D721Med (cell line): ENCODE measurements at places on chromosomes 6 and 20.

DNA sequence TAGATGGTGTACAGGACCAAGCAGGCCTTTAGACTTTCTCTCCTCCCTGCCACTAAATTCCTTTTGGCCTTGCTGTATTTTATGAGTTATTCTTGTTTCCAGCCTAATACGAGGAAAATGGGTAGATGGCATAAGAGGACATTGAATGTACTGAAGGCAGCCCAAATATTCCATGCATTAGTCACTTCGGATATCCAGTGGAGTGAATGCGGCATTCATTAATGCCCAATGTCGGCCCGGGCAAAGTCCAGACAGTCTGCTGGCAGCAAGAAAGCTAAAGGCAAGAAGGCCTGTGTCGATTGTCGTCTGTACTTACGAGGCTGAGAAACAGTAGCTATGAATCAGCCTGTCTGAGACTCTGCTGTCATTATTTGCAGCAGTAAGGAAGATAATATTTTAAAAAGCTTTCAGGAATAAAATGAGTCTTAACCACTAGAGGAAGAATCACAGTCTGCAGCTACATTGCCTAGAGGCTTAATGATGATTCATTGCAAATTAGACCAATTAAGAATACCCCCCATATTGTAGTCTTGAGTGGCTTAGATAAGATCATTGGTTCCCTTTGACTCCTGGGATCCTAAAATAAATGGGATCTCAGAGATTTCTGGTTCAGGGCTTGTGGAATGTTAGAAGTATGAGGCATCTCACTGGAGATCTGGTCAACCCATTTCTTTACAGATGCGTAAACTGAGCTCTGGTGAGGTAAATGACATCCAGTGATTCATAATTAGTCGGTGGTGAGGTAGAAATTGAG, 534.1 kb upstream of the JAG1 start:
- DNase-seq = no peak

DNA sequence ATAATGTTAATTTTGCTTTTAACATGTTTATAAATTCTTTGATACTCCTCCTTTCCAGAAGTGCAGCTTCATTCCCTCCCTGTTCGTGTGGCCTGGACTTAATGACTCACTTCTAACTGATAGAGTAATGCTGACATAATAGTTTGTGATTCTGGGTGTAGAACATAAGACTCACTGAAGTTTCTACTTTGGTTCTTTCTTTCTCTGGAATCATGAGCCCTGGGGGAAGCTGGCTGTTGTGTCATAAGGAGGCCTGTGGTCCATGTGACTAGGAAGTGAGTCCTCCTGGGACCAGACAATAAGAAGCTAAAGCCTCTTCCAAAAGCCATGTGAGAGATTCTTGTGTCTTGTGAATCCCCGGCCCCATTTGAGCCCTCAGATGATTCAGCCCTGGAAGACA, 30.5 kb upstream of the HLA-G start:
- DNase-seq = no peak

DNA sequence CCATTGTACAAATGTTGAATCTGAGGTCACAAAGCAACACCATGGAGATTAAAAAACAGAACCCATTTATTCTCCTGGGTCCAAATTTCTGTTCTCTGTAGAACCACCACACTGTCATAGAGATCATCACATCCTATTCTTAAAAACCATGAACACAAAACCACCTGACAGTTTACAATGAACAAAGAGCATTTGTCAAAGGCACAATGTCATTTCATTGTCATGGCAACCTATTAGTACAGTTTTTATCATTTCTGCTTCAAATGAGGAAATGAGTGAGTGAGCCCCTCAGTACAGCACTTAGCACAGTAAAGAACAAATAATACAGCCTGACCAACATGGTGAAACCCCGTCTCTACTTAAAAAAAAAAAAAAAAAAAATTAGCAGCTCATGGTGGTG, 23.1 kb upstream of the LAMP5 start:
- no peak for DNase-seq

DNA sequence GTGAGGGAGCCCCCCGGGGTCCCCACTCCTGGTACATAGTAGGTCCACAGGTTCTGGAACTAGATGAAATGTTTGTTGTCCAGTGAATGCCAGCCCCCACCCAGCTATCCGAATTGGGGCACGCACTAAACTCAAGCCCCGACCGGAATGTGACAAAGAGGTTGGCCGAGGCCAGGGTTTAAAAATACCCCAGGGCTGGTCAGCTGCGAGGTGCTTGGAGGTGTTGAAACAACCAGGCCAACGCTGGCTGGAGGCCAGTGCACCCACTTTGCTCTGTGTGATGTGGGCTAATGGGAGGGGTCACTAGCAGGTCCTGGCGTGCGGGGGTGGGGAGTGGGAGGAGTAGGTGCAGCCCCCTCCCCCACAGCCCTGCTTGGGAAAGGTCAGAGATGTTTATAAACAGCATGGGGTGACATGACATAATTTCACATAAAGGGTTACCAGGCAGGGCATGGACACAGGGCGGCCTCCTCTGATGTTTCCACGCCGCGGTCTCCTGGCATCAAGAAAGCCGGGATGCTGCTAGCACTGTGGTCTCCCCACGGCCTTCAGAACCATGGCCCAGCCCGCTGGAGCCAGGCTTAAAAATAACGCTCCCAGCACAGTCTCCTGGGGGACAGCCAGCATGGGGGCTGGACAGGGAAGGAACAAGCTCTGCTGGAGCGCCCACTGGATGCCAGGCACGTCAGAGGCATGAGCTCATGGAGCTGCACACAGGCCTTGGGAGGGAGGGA, 111.2 kb upstream of the PTPN1 start:
- DNase-seq = no peak

- no peak for DNase-seq
These were observed 1.9 kb downstream of the STMND1 start for GRCh38 chr6:17103715-17104114.

- DNase-seq = no peak
These were observed 259.0 kb downstream of the SYNE1 start for GRCh38 chr6:152378169-152378568.

- DNase-seq = no peak
These were observed 32.8 kb downstream of the KCNK17 start for GRCh38 chr6:39281312-39281980.

DNA sequence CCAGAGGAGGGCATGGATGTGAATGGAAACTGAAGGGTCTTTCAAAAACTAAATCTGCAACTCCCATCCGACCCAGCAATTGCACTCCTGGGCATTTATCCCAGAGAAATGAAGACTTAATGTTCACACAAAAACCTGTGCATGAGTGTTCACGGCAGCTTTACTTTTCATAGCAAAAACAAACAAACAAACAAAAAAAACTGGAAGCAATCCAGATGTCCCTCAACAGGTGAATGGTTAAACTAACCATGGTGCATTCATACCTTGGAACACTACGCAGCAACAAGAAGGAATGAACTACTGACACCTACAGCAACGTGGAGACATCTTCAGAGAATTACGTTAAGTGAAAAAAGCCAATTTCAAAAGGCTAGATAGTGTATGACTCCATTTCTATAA, 32.2 kb downstream of the PMEPA1 start:
- no peak for DNase-seq

DNA sequence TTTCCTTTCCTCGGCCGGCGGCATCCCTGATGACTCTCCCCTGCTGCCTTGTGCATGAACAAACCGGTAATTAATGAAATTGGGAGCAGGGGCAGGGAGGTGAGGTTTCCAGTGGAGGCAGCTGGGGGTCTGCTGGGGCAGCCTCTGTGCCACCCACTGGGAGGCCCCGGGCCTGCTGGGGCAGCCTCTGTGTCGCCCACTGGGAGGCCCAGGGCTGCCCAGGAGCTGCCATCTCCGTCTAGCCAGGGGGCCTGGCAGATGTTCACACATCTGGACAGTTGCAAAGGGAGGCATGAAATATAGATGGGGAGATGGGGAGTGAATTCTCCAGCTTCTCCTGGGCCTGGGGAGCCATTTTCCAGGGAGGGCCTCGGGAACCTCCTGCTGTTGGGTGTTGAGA, 33.8 kb downstream of the TOX2 start:
- DNase-seq = no peak

- DNase-seq = no peak
These were observed 644.3 kb upstream of the AGPAT4 start for GRCh38 chr6:161918109-161918531.

DNA sequence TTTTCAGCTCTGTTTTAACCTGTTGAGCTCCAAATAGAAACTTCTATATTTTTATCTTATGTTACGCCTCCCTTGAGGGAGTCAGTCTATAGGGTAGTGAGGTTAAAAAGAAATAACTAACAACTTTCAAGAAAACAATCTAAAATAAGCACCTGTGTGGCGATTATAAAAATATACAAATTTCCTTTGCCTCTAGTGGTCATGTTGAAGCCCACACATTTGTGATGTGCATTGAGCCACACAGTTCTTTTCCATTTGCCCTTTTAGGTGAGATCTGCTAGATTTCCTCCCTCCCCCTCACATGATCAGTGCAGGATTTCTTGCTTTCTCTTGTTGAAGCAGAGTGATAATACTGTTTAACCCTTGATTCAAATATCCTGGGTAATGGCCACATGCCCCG, 84.2 kb downstream of the MYB start:
- no peak for DNase-seq

GRCh38 chr20:48492015-48492714, 335.6 kb downstream of the PREX1 start:
- DNase-seq = no peak

- no peak for DNase-seq
These were observed 10.5 kb upstream of the ZBTB9 start for GRCh38 chr6:33443619-33444504.

DNA sequence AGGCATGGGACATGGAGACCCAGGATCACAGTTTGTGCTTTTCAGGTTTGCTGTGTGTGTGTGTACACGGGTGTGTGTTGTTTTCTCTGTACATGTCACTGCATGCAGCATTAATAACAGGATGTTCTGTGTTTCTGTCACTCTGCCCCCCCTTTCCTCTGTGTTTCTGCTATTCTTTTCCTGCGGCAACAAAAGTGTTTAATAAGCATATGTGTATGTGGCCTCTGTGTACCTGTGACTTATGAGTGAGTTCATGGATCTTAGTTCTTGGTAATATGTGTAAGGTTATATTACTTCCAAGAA, 9.8 kb downstream of the SYNGAP1 start:
- DNase-seq = no peak

- no peak for DNase-seq
These were observed 95.1 kb downstream of the TPBG start for GRCh38 chr6:82458705-82459104.

- DNase-seq = no peak
These were observed 27.1 kb upstream of the TOP1 start for GRCh38 chr20:41001497-41001896.

DNA sequence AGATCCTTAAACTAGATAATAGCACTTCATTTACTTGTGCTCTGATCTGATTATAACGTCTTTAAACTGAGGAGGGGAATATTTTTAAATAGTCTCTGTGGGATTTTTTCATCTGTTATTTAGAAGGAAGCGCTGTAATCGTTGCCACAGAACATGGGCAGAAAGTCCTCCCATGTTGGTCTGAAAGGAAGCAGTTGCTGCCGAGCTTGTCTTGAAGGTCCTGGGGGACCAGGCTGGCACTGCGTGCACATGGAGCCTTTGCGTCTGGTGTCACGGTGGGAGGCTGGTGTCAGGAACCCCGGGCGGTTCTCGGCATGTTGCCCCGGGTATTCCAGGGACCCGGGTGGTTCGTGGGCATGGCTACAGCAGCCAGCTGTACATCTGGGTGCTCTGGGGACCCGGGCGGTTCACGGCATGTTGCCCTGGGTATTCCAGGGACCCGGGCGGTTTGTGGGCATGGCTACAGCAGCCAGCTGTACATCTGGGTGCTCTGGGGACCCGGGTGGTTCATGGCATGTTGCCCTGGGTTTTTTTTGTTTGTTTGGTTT, 11.5 kb downstream of the TPD52L2 start:
- no peak for DNase-seq

- no peak for DNase-seq
These were observed 476.4 kb downstream of the KIF16B start for GRCh38 chr20:16096756-16097326.

DNA sequence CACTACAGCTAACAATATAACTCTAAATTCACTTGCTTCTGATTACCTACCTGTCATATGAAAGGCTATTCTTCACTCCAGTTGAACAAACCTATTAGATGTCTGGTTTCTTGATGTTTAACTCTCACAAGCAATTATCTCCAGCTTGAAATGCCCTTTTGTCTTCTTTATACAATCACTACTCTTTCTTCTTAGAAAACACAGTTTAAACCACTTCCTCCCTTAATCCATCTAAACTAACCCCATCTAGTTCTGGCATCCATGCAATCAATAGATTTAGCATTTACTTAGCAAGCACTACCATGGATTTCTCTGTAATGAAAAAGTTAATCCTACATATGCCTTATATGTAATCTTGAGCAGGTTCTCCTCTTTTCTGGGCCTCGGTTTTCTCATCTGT, 127.3 kb downstream of the ATXN1 start:
- DNase-seq = no peak

GRCh38 chr6:38632490-38632889, 7.2 kb downstream of the BTBD9 start:
- DNase-seq = no peak

- DNase-seq = no peak
These were observed 26.1 kb upstream of the ZBTB2 start for GRCh38 chr6:151417477-151417876.

DNA sequence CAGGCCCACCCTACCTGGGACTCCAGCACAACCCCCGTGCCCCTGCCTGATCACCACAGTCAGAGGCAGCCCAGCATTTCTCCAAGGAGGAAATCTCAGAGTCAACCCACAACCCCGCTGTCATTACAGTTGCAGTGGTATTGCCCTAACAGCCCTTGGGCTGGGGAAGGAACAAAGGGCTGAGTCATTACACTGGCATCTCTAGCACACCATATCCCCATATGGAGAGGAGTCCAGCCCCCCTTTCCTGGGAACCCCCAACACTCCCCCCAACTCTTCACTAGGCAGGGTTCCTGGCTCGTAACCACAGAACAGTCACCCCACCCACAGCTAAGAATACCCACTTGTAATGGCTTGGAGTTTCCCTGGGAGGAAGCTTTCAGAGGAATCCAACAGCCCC, 149.4 kb upstream of the OGFRL1 start:
- DNase-seq = no peak
